Kidney (tissue), 22 donors: ENCODE measurements at places on chromosomes 1 and 21. TPM values are rescaled to one million over a fixed set of nuclear protein-coding genes. Genes with fewer than 3 reads are reported as not detected.

DNA sequence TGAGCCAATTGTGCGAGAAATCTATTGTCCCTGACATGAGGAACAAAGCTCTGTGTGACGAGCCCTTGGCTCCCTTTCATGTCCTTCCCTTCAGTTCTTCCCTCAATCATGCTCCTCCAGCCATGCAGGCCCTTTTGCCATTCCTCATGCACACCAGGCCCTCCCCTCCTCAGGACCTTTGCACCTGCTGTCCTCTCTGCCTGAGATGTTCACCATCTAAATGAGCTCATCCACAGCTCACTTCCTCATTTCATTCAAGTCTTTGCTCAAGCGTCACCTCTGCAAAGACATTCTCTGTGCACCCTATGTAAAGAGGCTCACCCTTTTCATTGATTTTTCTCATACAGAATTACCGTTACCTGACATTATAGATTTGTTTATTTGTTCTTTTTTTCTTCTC, 43.7 kb downstream of the C8B start:
- no peak for DNase-seq

DNA sequence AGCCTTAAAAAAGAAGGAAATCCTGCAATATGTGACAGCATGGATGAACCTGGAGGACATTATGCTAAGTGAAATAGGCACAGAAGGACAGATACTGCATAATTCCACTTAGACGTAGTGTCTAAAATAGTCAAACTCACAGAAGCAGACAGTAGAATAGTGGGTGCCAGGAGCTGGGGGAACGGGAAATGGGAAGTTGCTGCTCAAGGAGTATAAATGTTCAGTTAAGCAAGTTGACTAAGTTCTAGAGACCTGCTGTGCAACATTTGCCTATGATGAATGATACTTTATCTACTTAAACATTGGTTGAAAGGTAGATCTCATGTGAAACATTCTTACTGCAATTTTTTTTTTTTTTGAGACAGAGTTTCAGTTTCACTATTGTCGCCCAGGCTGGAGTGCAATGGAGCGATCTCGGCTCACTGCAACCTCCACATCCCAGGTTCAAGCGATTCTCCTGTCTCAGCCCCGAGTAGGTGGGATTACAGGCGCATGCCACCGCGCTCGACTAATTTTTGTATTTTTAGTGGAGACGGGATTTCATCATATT, 197.8 kb downstream of the HIVEP3 start:
- DNase-seq, result no peak

DNA sequence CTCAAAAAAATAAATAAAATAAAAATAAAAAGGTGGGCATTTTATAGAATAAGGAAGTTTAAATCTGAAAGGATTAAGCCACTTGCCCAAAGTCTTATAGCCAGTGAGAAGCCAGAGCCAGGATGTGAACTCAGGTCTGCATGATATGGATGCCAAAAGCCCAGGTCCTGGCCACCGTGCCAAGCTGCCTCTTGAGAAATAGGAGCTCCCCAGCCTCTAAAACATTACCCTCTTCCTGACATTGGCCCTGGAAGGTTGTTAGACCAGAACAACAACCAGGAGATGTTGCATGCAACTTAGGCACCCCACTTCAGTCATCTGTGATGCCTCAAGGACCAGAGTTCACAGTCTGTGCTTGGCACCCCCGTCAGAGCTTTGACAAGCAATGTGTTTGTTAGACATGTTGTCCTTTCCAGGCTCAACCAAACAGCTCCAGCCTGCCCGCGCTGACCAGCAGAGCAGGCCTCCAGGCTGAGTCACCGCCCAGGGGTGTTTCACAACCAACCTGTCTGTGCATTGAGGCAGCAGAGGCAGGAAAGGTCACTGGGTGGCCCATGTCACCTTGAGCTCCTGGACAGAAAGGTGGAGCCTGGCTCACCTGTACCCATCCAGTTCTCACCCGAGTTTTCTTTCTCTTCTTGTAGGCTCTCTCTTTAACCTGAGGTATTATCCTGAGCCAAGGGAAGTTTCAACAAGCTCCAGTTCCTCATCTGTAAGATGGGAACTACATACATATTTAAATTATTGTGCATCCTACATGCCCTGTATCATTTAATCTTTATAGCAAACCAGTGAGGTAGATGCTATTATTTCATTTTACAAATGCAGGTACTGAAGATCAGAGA, 14.9 kb upstream of the MED18 start:
- DNase-seq, result no peak

- DNase-seq, result no peak
Observed at GRCh38 chr1:11590395-11590794, 63.8 kb downstream of the FBXO2 start.

- DNase-seq, result no peak
Observed at GRCh38 chr1:41192456-41193178, 49.5 kb downstream of the SCMH1 start.

Gene SLC5A9
- polyA plus RNA-seq, result 4.4 TPM

DNA sequence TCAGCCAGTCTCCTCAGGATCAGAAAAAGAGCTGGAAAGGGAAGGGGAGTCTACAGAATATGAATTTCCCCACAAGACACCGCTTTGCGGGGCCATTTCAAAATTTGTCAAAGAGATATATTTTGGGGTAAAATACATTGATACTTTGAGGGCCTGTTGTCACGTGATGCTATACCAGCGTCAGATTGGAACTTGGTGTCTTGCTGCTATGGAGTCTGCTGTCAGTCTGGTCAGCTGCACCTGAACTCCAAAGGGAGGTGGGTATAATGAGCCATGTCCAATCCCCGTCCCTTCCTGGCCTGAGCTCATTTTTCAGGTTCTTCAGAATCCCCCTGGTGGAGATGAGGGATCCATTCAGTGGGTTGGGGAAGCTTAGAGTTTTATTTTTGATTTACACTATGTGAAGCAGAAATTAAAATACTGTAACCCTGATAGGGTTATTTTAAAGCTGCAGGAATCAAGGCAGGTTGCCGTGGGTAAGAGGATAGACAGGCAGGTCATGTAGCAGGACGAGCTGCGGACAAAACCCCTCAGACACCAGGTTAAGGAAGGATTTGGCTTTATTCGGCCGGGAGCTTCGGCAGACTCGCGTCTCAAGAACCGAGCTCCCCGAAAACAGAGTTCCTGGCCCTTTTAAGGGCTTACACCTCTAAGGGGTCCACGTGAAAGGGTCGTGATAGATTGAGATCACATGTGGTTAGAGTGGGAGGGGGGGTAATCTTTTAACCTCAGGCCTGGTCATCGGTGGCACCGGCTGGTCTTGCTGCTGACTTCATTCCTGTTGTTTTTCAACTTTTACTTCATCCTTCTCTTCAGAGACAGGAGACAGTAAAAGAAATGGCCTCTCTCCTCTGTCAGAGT, 2.2 kb upstream of the POFUT2 start:
- peak; percentile 3 for DNase-seq

Gene MATN1
- not detected for polyA plus RNA-seq

Gene TCHH
- polyA plus RNA-seq, result not detected

Gene ITGB2
- polyA plus RNA-seq, result 9.5 TPM

GRCh38 chr21:24955275-24955961, 651.9 kb downstream of the MRPL39 start:
- DNase-seq, result peak; percentile 0

DNA sequence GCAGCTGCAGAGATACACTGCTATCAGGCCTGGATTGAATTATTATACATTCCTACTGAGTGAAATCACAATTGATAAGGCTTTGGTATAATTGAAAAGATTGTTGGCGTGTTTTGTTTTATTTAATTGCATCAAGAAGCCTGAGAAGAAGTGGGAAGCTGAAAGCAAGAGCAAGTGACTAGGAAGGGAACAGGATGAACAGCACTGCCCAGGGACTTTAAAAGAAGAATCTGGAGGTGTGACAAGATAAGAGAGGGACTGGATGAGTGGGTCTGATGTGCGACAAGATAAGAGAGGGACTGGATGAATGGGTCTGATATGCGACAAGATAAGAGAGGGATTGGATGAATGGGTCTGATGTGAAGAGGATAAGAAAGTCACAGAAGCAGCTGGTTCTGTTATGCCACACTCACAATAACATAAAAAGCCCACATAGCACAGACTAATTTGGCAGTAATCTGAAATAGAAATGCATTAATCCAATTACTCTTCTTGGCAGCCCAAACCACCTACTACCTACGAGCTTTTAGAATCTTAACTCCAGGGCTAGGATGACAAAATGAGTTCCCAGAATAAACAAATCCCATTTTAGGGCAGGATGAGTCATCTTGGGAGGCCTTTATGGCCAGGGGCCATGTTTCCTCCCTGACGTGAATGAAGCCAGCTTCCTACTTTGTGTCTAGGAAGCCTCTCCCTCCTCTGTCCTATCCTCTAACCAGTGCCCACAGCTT, 129.7 kb downstream of the DUSP10 start:
- no peak for DNase-seq

DNA sequence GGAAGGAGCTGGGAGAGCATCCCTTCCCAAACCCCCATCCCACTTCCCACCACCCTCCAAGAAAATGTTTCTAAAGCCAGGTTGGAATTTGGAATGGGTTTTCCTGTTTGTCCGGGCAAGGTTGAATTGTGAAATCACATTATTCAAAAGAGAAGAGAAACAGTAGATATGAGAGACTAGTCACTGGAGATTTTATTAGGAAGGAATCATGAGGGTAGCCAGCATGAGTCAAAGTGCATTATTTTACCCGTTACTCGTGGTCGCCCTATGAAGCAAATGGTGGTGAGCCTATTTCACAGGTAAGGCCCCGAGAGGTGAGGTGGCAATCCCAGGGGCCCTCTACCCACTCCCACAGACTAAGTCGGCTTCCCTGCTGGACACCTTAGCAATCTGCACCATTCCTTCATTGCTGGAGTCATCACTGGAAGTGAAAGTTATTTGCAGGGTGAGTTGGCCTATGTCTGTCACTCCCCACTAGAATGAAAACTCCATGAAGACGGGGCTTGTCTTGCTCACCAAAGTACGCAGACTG, 52.8 kb downstream of the TOMM20 start:
- no peak for DNase-seq

DNA sequence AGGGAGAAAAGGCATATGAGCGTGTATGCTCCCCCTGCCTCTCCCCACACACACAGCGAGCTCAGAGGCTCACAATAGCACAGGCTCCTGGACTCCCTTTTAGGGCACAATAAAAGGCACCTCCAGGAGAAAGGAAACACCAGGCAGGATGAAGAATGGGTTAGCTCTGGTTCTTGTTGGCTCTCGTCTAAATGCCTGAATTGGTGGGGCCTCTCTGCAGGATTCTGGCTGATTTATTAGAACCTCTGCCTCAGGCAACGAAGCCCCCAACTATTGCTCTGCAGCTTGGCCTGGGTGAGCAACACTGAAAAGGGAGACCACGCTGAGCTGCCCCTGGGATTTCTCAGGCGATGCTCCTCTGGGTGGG, 590.9 kb upstream of the PLXNA2 start:
- peak; percentile 62 for DNase-seq

GRCh38 chr21:45332981-45333582, 45.4 kb upstream of the POFUT2 start:
- DNase-seq, result no peak

DNA sequence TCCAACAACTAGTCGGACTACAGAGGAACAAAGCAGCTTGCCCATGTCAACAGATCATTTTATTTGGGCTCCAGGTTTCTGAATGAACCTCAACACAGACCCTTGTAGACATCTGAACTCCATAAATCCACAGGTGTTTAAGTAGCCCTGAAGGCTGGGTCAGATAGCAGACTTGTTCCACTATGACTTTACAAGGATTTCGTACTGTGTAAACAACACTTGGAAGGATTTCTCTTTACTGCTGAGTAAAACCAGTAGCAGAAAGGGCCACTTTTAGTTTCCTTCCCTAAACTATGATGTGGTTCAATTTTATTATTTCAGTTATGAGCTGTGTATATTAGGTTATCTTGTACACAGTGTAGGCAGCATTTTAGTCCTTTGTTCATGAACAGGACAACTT, 316.4 kb upstream of the ADGRL2 start:
- DNase-seq, result no peak

Gene C1orf210
- polyA plus RNA-seq, result 33.3 TPM

DNA sequence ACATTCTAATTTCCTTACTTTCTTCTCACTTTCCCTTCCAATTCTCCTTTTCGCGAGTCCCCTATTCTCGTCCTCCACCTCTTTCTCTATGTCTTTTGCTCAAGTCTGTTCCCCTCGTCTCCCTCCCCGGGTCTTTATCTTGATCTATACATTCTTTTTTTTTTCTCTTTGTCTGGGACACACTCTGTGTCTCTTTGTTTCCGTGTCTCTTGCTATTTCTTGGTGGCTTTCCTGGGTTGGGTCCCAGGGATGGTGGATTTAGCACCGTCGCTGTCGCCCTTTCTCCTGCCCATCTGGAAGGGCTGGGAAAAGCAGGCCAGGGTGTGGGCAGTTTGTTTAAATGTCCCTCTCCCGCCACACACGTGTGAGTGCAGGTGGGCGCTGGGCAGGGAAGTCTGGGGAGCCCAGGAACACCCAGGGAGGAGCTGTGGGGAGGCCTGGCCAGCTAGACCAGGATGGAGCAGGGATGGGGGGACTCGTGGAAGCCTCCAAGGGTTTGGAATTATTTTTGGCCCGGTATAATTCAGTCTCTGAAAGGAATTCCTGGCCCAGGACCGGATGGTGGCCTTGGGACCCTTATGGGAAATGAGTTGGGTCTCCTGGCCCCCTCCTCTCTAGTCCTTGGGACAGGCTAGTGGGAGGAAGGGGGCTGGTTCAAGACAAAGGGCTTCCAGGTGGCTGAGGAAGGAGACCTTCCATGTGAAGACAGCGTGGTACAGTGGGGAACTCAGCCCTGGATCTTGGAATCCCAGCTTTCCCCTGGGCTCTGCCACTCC, 9.5 kb upstream of the ID3 start:
- DNase-seq, result no peak

Gene FAM78B
- 1.4 TPM for polyA plus RNA-seq

DNA sequence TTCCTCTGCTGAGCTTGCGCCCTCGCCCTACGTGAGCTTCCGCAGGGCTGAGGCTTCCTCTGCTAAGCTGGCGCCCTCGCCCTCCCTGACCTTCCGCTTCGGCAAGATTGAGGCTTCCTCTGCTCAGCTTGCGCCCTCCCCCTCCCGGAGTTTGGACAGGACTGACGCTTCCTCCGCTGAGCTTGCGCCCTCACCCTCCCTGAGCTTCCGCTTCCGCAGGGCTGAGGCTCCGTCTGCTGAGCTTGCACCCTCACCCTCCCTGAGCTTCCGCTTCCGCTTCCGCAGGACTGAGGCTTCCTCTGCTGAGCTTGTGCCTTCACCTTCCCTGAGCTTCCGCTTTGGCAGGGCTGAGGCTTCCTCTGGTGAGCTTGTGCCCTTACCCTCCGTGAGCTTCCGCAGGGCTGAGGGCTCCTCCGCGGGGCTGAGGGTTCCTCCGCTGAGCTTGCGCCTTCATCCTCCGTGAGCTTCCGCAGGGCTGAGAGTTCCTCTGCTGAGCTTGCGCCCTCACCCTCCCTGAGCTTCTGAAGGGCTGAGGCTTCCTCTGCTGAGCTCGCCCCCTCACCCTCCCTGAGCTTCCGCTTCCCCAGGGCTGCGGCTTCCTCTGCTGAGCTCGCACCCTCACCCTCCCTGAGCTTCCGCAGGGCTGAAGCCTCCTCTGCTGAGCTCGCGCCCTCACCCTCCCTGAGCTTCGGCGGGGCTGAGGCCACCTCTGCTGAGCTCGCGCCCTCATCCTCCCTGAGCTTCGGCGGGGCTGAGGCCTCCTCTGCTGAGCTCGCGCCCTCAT, 753.6 kb upstream of the TPTE start:
- no peak for DNase-seq

- DNase-seq, result no peak
Observed at GRCh38 chr1:26787381-26787705, 407 bp upstream of the PIGV start.

GRCh38 chr1:198440842-198441241, 99.6 kb downstream of the ATP6V1G3 start:
- no peak for DNase-seq

- DNase-seq, result no peak
Observed at GRCh38 chr1:237901299-237901934, 10.7 kb upstream of the ZP4 start.
